ENCODE measurements at places on chromosomes 2 and 18.
A peak's percentile ranks its signal among the peaks of the same experiment; 100 is the strongest.

DNA sequence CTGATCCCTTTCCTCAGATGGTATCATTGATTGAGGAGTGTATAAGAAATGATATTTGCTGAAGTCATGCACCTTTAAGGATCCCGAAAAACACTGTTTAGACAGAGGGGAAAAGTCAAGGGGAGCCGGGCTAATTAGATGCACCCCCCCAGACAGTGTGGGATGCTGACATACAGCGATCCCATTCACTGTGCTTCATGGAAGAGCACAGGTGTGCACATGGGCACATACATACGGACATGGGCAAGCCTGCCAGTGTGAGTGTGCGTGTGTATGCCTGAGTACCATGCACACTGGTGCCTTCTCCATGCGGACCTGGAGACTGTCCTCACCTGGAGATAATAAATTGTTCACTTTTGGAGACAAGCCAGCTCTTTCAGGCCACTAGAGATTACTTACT is 22.6 kb downstream of the MEIS1 start:
- no peak for DNase-seq

DNA sequence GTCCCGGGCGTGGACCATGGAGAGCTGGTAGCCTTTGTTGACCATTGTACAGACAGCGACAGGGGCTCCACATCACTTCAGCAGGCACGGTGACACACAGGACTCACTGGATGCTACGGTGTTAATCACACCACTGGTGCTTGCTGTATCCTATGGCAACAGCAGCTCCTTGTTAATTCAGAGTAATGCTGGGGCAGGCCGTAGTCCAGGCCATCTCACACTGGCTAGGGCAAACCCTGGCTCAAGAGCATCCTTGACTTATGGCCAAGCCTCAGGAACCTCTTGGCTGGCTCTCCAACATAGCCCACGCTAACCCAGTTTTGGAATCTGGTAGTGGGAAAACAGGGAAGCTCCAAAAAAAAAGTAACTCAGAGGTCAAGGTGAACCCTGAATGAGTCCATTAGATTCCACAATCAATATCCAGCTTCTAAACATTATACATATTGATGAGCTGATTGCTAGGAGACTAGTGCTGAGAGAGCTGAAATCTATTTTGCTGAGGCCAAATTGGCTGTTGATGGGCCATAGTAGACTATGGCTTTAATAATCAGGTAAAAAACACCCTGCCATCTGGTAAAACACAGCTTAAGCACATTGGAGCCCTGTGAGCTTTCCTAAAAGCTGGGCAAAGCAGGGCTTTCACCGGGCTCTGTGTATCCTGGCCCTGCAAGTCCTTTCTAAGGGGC is 253.6 kb downstream of the PRKCE start:
- DNase-seq, result no peak

DNA sequence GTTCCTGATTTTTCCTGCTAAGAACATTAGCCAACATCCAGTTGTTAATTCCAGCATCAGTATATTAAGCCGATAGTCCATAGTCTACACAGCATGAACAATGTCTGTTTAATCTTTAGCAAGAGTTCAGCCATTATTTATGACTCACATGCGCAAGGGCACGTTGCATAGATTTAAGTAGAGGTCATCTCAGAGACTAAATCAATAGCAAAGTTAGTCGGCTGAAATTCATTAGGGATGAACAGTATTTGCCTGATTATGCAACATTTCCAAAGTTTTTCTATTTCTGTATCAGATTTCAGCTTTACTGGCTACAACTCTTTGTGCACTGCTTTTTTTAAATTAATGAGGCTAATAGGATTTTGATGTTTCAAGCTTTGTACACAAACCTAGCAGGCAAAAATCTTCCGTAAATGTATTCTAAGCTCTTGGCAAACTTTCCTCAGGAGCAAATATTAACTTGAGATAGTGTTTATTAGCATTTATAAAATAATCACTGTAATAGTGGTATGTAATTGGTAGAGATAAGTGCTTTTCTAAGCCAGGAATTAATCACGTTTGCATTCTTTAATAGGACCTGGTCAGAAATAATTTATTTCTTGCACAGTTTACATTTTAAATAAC is 578.7 kb upstream of the ID2 start:
- no peak for DNase-seq

- peak; percentile 75 for DNase-seq
These were observed 1.4 kb downstream of the TGIF1 start for GRCh38 chr18:3451183-3451988.

GRCh38 chr2:237648016-237648381 is 20.6 kb downstream of the LRRFIP1 start:
- DNase-seq, result no peak

DNA sequence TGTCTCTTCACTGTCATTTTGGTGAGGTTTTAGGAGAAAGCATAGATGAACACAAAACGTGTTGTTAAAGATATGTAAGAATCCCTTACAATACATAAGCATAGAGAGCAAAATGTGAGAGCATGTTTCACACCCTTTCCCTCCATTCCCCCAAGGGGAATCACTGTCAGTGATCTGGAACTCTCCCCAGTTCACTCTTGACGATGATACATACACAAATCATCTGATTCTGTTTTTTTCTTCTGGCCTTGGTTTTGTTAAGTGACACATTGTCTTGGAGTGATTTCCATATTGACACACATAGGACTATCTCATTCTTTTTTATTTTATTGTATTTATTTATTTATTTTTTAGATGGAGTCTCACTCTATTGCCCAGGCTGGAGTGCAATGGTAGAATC is 53.7 kb upstream of the TANC1 start:
- DNase-seq, result no peak

DNA sequence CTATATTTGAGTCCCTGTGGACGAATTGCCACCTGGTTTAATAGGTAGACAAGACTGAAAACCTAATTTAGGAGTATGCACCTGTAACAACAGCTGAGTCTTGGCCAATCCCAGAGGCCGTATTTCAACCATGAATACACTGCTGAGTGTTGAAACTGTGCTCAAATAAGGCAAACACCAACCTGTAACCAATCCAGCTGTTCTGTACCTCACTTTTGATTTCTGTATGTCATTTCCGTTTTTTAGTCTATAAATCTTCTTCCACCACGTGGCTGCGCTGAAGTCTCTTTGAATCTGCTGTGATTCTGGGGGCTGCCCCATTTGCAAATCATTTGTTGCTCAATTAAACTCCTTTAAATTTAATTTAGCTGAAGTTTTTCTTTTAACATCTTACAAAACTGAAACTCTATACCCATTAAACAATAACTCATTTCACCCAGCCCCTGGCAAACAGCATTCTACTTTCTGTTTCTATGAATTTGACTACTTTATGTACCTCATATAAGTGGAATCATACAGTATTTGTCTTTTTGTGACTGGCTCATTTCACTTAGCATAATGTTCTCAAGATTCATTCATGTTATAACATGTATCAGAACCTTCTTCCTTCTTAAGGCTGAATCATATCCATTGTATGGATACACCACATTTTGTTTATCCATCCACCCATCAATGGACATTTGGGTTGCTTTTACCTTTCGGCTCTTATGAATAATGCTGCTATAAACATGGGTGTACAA is 7.5 kb upstream of the YPEL5 start:
- DNase-seq, result no peak

GRCh38 chr2:97704989-97705388 is 8.4 kb upstream of the ZAP70 start:
- no peak for DNase-seq

DNA sequence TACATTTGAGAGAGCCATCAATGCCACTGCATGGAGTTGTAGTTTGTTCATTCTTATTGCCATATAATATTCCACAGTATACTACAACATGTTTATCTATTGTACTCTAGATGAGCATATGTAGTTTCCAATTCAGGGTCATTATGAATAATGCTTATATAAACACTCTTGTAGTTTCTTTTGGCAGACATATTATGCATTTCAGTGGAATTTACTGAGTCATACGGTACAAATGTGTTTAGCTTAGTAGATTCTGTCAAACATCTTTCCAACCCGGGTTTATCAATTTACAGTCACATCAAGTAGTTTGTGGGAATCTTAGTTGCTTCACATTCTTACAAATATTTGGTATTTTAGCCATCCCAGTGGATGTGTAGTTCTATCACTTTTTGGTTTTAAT is 161.1 kb downstream of the KCNH7 start:
- DNase-seq, result no peak

GRCh38 chr2:164888592-164888991 is 47.0 kb upstream of the COBLL1 start:
- DNase-seq, result no peak

DNA sequence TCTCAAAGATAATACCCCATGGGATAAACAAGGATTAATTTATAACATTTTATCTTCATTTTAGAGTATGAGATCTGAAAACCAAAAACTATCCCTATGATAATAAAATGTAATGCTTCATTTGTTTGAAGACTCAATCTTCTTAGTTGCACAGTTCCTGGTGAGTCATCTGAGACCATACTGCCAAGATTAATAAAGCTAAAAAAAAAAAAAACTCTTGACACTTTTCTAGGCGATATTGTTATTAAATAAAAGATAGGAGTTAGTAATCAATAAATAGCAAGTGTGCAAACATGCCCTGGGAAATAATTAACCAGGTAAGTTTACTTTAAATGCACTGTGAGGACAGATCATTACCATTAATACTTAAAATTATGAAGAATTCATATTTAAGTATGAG is 83.9 kb downstream of the RPE start:
- DNase-seq, result no peak

GRCh38 chr2:240351088-240351741 is 84.2 kb upstream of the GPC1 start:
- no peak for DNase-seq

DNA sequence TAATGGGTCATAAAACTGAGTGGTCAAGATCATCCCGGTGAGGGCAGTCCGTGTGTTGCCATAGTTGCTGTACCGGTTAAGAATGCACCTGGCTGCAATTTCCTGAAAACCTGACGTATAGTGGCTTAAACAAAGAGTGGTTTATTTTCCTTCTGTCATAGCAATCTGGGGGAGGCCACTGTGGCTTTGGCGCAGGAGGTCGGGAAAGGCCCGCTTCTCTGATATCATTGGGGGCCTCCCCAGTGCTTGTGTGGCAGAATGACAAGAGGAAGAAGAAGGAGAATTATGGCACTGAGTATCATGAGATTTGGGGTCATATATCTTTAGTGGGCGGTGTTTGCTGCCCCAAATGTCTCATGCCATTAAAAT is 4.4 kb downstream of the C2orf92 start:
- no peak for DNase-seq

- DNase-seq, result no peak
These were observed 281.1 kb upstream of the POU3F3 start for GRCh38 chr2:104572834-104573233.

- DNase-seq, result no peak
These were observed 54.1 kb downstream of the CDC42EP3 start for GRCh38 chr2:37617119-37617892.

- DNase-seq, result no peak
These were observed 935.7 kb downstream of the LRP1B start for GRCh38 chr2:141195087-141195486.

DNA sequence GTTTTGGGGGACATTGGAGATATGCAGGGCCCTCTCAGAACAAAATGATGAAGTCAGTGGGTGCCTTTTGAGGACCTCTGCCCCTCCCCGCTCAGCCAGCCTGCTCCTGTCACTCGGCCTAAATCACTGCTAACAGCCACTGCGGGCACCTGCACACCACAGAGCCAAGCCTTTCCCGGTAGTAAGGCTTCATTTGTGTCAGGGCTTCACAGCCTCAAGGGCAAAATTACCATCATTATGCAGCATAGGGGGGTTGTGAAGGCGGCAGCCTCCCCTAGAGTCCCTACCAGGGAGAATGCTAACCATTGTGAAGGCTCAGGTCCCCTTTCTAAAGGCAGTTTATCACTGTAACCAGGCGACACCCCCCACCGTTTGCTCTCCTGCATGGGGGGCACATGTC is 519.8 kb upstream of the MYT1L start:
- DNase-seq, result no peak

DNA sequence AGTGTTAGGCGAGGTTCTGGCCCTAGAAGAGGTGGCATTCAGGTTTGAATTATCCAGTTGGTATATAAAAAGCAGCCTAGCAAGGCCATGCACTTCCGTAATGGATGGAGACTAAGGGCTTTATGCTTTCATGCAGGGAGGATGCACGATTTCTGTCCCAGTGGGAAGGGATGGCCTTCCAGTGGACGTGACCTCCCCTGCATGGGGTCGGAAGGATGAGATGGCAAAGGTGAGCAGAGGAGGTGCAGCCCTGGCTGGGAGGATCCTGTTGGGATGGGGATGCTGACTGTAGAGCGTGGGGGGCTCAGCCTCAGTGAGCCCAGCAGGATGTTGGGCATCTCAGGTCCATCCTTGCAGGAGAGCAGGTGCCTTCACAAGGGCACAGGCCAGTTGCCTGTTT is 4.8 kb downstream of the ASB18 start:
- DNase-seq, result no peak

- DNase-seq, result no peak
These were observed 39.7 kb upstream of the LYPD6 start for GRCh38 chr2:149290662-149291061.

DNA sequence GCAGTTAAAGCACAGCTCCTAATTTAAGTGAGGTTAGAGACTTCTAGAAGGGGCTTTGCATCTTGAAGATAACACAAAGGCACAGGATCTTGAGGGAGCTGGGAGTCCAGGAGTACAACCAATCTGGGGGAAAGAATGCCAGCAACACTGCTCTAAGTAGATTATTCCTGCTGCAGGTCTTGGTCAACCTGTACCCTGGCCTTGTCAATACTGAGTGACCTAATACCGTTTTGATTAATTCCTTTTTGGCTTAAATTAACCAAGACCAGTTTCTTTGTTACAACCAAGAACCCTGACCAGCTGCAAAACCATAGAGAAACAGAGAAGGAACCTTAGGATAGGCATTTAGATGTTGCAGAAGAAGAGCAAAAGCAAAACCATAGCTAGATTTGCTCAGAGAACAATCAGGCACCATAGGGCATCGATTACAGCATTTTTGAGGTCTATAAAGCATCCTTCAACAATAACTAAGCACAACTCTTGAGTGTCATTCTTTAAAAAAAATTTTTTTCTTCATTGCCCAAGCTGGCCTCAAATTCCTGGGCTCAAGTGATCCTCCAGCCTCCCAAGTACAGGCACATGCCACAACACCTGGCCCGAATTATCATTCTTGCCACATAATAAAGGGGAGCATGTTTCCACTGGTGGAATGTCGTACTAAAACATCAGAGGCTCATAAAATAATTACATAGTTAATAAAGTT is 6.3 kb downstream of the STARD7 start:
- DNase-seq, result no peak

GRCh38 chr2:143679617-143680016 is 550.4 kb downstream of the ARHGAP15 start:
- no peak for DNase-seq

DNA sequence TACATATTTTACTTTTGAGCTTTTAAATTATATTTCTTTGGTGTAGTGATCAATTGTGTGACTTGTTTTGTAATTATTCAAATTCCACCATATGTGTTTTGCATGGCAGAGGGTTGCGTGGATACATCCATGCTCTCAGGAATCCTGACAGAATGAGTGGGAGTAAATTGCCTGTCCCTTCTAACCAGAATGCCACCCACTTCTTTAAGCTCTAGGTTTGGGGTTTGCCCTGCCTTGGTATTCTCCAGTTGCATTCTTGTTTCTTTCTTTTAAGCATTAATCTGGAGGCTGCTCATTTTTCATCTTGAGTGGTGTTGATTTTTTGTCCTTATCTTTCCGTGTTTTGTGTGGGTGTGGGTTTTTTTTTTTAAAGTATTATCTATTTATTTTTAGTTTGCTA is 360.0 kb downstream of the PTPRM start:
- no peak for DNase-seq
